Keratinocyte (primary cell): ENCODE measurements at places on chromosomes 12 and 14. TPM values are rescaled to one million over a fixed set of nuclear protein-coding genes. Genes with fewer than 3 reads are reported as not detected.
A peak's percentile ranks its signal among the peaks of the same experiment; 100 is the strongest.

GRCh38 chr14:101598571-101599233 lies 37.4 kb downstream of the DIO3 start:
- DNase-seq: no peak

DNA sequence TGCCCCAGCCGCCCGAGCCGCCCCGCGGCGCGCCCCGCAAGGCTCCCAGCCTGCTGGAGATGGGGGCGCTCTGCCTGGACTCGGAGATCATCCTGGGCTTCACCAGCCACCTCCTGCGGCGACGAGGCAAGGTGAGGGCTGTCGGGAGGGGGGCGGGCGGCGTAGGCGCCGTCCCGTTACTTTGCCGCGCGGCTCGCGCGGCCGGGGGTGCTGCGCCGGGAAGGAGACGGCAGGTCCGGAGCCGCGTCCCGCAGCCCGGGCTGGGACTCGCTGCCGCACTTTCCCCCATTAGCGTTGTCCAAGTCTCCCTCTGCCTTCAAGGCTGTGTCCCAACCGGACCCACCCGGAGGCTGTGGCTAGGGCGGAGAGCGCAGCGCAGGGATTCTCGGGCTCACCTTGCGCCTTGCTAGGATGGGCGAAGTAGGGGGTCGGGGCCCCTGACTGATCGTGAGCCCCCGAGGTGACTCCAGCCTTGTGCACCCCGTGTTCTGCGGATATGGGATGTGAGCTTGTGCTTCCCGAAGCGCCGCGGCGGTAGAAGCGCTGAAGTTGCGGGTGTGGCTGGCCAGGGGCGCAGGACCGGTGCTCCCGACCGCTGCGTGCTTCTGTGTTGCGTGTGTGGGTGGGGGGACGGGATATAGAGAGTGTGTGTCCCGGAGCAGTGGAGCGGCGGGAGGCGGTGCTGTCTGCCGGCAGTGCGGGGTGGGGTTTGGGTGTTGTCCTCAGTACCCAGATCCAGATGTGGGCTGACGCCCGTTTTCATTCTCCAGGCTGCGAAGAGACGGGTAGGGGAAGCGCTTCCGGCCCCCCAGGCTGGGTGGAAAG lies 1.7 kb upstream of the KIF26A start:
- DNase-seq: no peak

DNA sequence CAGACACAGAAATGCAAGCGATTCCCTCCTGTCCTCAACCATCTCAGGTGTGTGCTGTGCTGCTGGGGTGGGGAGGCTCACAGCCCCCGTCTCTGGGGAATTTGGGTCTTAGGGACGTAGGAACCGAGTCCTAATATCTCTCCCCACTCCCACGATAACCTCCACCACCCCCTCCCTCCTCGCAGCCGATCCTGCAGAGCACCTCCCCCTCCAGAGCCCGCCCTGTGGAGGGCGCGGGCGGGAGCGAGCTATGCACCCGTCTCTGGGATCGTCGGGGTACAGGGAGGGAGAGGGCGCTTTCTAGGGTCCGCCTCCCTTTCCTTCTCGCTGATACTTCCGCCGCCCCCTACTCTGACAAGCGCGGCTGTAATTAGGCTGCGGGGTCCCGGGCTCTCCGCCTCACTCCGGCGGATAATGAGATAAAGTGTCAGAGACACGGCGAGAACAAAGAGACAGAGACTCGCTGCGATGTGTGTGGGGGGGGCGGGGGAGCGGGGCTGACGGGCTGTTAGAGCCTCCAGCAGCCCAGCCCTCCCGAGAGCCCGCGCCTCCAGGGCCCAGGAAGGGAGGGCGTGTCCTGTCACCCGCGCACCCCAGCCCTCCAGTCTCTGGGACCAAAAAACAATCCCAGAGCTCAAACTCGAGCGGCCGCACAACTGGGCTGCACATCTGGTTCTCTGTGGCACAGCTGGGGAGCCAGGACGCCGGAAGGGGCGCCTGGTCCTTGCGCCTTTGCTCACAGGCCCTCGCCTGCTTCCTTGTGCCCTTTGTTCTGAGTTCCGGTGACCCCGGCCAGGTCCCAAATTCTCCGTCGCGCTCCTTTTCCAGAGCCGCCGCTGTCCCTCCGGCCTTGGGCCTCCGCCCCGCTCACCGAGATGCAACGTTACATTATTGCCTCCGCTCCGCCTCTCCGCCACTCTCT lies 8.7 kb downstream of the SHMT2 start:
- DNase-seq: no peak

DNA sequence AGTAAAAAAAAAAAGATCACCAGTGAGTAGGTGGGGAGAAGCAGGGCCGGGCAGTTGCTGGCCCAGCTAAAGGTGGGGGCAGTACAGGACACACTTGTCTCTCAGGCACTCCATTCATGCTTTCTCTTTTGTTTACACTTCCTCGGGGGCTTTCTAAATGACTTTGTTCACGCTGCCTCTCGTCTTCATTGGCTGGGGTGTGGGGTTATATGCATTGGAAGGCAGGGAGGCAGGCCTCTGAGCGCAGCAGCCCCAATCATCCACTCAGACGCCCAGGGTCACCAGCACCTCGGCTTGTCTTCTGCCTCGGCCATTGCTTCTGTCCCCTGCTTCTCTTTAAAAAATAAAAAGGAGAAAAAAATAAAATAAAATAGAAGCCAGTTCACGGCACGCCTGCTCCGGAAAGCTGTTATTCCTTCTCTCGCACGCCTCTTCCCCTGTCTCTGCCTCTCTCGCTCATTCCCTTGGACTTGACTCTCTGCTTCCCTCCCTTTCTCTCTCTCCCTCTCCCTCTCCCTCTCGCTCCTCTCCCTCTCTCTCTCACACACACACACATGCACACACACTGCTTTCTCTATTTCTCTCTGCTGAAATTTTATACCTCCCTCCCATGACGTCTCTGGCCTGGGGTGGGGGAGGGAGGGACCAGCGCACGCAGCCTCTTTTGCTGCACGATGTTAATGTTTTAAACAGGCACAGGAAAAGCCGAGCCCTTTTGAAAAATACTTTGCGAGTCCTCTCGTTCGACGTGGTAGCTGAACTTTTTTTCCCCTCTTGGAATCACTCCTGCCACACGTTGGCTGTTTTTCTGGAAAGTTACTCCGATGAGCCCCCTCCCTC lies at the start of gene TGFB3:
TSS of gene TGFB3 (minus strand) at position 570 of the 840 bp plus-strand sequence. CDS start 1,102 bp downstream, outside the sequence.
- DNase-seq: peak; percentile 7

DNA sequence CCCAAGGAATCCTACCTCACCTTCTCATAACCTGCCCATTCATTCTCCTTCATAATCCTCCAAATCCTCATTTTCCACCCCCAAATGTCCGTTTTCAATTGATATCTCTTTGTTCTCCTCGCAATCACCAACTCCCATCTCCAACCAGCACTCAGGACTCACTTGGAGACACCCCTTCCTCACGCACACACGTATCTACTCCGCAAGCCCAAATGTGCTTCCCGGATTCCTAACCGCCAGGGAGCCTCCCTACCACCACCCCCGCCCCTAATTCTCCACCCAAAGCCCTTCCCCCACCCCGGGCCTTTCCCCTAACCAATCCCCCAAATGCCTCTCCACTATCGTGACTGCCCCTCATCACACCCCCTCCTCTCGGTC lies 304 bp downstream of the KCTD10 start:
- DNase-seq: no peak

DNA sequence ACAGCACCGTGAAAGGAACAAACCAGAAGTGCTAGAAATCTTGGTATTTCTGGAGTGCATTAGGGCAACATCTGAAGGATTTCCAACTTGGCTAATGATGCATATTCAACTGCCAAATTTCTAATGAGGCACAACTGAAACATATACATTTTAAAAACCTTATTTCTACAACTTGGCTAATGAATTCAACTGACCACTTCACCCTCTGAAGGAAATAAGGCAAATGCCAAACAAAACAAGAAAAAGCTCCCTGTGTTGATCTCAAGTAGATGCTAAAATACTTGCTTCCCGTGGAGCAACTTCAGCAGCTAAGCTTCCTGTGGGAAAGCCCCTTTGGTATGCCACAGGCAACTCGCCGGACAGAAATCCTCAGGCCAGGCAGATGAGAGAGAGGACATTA lies 167.1 kb downstream of the TTC7B start:
- DNase-seq: no peak

- DNase-seq: no peak
Measured at GRCh38 chr12:238116-238515, 24.2 kb upstream of the SLC6A12 start.

- no peak for DNase-seq
Measured at GRCh38 chr12:18224745-18225144, 36.6 kb upstream of the PIK3C2G start.

Gene POTEM
- not detected in 3 replicates for polyA plus RNA-seq

DNA sequence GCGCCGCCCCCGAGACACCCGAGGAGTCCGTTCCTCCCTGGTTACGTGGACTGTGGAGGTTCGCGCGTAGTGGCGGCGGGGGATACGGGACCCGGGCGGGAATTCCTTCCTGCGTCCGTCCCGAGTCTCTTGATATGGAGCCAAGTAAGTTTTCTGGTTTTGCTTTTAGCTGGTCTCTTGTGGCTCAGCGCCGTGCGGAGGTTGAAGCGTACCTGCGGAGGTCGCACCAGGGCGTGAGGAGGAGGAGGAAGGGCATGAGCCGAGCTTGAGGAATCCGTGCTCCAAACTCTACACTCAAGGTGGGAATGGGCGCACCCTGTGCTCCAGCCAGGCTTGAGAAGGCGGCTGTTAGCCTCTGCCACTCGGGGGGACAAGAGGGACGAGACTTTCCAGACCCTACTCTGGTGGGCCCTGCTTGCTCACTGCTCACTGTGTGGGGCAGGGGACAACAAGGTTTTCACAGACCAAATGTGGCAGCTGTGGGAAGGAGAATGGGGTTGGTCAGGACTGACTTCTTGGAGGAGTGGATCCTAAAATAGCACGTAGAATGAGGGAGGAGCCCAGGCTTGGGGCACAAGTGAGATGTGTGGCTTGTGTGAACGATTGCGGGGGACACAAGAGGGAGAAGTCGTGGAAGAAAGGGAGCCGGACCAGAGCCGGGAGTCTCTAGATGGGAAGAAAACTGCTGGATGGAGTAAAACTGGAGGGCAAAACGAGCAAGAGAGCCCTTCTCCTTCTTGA lies 577 bp downstream of the ATG101 start:
- no peak for DNase-seq

Gene NRIP2
- polyA plus RNA-seq: not detected in 3 replicates
